ENCODE measurements at places on chromosomes 16 and 17.

DNA sequence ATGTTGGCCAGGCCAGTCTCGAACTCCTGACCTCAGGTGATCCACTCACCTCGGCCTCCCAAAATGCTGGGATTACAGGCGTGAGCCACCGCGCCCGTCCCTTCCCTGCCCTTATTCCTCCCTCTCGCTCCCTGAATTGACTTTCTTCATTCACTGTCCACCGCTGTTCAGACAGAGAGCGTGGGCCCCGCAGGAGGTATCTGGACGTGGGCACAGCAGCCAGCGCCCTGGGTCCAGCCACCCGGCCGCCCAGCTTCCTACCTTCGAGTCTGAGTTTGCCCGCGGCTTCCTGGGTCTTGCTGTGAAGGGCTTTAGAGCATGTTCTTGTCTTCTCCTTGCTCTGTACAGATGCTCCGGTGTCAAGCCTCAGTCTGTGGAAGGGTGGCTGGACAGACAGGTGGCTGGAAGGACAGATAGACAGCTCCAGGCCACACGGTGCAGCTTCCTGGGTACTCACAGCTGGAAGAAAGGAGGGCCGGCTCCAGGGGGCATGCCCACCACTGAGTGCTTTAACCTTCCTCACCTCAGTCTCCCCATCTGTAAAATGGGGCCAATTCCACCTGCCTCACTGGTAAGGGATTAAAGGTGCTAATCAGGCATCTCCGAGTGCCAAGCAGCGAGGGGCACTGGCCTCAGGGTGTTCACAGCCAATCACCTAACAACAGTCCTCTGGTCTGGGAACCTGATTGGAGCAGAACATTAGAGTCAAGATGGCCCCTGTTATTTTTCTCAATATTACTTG, 13.6 kb downstream of the RHBDF2 start:
- DNase-seq = no peak

DNA sequence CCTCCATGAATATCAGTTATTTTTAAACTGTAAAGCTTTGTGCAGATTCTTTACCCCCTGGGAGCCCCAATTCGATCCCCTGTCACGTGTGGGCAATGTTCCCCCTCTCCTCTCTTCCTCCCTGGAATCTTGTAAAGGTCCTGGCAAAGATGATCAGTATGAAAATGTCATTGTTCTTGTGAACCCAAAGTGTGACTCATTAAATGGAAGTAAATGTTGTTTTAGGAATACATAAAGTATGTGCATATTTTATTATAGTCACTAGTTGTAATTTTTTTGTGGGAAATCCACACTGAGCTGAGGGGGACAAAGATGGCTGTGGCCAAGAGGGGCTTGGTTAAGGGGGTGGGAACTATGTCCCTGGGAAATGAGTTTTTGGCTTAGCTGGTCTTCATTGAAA, 2.3 kb downstream of the CCL11 start:
- DNase-seq = no peak

GRCh38 chr17:40561294-40561870, 3.9 kb downstream of the CCR7 start:
- no peak for DNase-seq

DNA sequence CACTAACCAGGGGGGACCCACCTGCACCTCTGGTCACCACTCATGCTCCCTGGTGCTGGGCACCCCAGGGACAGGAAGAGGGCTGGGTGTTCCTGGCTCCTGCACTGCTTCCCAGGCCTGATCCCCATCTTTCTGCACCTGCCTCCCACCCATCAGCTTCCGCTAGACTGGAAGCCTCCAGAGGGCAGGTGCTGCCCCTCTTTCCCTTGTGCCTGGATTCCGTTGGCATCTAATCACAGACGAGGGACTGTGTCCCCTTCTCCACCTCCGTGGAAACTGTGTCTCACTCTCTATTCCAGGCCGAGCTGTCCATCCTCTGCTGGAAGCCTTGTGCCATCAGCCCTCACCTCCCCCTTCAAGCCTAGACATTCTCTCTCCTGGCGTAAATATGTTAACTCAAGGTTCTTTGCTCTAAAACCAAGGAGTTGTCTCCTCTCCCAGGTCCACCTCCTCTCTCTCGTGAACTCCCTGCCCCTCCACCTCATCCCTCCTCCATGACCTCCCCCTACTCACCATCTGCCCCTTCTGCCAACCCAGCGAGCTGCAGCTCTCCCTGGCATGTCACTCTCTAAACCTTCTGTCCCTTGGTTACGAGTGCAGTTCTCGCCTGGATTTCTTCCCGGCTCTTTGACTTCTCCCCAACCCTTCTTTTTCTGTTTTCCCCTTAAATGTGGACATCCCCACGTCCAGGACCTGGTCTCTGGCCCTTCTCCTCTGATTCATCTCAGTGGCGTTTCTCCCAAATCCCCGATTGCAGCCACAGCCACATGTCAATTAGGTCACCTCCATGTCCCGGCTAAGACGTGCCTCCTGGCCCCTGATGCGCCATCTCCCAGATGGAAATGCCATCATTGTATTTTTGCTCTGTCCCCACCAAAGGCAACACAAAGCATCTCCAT, 107.7 kb downstream of the SEC14L1 start:
- DNase-seq = no peak

DNA sequence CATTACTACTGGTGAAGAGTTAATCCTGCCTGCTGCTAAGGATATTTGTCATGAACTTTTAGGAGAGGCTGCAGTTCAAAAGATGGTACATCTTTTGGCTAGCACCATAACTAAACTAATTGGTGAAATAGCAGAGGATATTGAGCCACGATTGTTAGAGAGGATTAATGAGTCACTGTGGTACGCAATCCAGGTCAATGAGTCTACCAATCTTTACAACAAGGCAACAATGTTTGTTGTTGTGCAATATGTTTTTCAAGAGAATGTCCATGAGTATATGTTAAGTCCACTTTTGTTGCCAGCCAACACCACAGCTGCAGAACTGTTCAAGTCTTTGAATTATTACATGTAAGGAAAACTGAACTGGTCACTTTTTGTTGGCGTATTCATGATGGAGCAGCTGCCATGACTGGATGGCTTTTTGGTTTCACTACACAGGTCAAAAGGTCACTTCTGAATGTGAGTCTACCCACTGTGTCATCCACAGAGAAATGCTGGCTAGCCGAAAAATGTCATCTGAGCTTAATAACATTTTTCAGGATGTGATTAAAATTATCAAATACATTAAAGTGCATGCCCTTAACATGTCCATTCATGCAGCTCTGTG, 402.6 kb upstream of the KIF2B start:
- no peak for DNase-seq

GRCh38 chr17:69043098-69043734, 17.5 kb downstream of the ABCA9 start:
- DNase-seq = no peak

Measured in CD4-positive, alpha-beta T cell treated with Interleukin-1 beta for 1 hour (primary cell).